ENCODE measurements at places on chromosomes 7 and 10.

GRCh38 chr7:149109969-149110368, 16.2 kb downstream of the ZNF425 start:
- no peak for DNase-seq

GRCh38 chr7:70354409-70355169, 756.3 kb downstream of the AUTS2 start:
- DNase-seq = peak; percentile 14

- DNase-seq = no peak
These were observed 137.6 kb upstream of the SAMD8 start for GRCh38 chr10:74973741-74974392.

DNA sequence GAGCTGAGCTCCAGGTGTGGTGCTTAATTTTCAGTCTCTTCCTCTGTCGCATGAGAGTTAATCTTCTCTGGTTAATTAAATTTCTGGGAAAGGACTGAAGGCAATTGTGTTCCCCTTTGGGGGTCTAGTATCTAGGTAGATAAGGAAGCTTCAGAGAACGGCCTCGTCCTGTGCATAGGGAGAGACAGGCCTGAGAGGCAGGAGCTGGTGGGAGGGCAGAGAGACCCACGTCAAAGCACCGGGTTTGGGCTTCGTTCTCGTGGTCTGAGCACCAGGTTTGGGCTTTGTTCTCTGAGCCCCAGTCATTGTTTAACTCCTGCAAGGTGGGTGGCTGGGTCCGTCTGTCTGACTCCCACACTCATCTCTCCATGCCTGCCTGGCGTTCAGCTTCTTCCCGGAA, 160.8 kb upstream of the PITRM1 start:
- DNase-seq = no peak

GRCh38 chr7:131103997-131104396, 223.7 kb upstream of the MKLN1 start:
- no peak for DNase-seq

GRCh38 chr7:27784399-27785053, 44.6 kb downstream of the TAX1BP1 start:
- no peak for DNase-seq

Data from substantia nigra (tissue), 51 donors.